ENCODE measurements at places on chromosomes 4 and X.

GRCh38 chrX:68909945-68910344 lies 81.1 kb downstream of the EFNB1 start:
- no peak for DNase-seq

GRCh38 chr4:8401665-8402064 lies 38.9 kb downstream of the ACOX3 start:
- DNase-seq: no peak

DNA sequence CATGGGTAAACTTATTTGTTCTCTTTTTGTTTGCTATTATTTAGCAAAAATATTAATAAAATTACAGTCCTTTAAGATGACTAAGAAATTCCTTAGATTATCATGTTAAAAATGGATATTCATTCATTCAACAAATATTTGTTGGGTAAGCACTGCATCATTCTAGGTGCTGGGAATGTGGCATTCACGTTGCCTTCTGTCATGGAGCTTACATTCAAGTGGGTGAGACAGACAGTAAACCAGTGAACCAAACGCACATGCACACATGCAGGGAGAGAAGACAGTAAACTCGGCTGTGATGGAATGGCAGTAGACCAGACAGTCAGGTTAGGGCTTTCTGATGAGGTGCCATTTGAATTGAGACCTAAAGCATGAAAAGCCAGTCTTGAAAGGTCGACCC lies 91.8 kb downstream of the STOX2 start:
- no peak for DNase-seq

GRCh38 chr4:155846929-155847328 lies 19.1 kb downstream of the ASIC5 start:
- no peak for DNase-seq

DNA sequence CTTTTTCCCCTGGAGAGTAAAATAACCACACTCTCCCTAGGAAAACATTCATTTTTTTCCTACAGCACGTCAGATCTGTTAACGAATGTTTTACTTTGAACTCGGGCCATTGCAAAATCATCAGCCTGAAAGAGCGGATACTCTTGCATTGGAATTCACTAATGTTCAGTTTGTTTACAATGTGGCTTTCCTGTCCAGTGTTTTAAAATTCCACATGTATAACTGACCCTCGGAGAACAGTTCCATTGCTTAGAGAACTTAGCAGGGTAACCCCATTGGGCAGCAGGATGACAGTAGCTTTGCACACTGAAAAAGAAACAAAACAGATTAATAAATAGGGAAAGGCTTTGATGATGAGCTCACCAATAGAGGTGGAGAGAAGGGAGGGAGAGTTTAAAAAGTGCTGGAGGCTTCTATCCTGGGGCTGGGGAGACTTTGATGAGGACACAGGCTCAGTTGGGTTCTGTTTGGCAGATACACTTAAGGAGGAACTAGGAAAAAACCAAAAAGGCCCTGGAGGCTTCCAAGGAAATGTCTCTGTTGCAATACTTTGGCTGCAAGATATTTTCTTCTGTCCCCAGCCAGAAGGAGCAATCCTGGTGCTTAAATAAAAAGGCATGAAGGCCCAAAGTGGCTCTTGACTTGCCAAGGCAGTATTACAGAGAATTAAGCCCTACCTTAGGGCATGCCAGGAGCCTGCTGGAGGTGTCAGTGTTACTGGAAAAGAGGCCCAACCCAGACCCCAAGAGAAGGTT lies 143.1 kb downstream of the ARSF start:
- no peak for DNase-seq

GRCh38 chr4:23332313-23332712 lies 557.5 kb downstream of the PPARGC1A start:
- DNase-seq: no peak

- no peak for DNase-seq
Measured at GRCh38 chr4:150647008-150647407, 65.1 kb downstream of the MAB21L2 start.

GRCh38 chr4:54513204-54513603 lies 144.6 kb upstream of the KIT start:
- DNase-seq: no peak

GRCh38 chrX:13339607-13340006 lies 19.8 kb upstream of the ATXN3L start:
- DNase-seq: no peak

DNA sequence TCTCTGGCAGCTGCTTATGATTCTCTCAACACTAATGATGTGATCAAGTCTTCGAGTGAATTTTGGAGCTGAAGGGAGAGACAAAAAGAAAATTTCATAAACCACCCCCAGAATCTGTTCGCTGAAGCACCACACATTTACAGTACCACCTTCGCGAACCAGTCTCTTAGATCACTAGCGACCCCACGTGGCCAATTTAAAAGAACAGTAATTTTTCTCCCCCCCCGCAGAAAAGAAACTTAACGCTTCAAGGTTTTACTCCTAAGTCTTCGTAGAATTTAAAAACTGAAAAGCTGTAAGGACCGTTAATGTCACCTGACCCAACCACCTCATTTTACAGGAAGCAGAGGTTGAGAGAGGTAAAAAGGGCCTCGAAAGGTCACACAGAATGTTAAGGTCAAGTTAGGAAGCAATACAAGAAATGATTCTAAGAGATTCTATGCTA lies 187.5 kb downstream of the QDPR start:
- DNase-seq: peak; percentile 34

GRCh38 chr4:182250446-182250845 lies 7.2 kb downstream of the TENM3 start:
- DNase-seq: no peak

- DNase-seq: no peak
Measured at GRCh38 chrX:65073233-65073632, 97.0 kb upstream of the ZC4H2 start.

GRCh38 chr4:85153221-85153620 lies 186.7 kb upstream of the WDFY3 start:
- no peak for DNase-seq

- DNase-seq: no peak
Measured at GRCh38 chr4:120971884-120972283, 49.4 kb upstream of the PRDM5 start.

DNA sequence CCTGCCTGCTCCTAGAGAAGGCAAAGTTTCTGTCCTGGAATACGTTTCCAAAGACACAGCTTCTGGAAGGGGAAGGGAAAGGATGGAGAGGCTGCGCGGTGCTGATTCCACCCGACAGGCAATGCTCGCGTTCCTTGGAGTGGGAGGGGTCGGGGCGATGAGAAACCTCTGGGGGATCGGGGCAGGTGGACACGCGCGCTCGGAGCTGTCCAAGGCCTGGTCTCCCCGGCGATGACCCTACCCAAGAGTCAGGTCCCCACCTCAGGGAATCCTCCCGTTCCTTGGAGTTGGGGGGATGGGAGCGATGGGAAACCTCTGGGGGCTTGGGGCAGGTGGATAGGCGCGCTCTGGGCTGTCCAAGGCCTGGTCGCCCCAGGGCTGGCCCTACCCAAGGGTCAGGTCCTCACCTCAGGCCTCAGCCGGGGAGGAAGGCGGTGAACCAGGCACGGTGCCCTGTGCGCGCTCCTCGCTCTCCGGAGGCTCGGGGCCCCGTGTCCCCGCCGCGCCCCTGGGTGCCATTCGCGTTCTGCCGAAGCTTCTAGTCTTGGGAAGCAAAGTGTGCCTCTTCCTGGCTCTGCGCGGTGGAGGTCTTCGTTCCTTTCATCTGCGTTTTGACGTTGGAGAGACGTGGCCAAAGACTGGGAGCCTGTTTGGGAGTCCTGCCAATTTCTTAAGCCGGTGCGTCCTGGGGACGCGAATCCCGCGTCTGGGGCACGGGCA lies 10.6 kb upstream of the SHOX start:
- DNase-seq: no peak

DNA sequence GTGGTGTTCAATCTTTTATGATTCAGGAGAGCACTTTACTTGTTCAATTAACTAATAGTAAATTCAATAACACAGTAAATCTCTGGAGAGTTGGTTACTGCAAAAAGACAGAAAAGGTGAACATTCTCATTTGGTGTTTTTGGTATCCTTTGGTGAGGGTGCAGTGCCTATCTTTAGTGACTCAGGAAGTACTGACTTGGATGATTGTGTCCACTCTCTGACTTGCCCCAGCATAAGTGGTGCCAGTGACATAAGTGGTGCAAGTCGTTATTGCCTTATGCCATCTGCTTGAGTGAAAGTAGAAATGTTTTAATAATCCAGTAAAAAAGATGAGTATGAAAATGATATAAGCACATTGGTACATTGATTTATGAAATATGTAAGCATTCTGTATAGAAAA lies 27.0 kb downstream of the GUCY1B1 start:
- DNase-seq: no peak

- no peak for DNase-seq
Measured at GRCh38 chr4:149499726-149500125, 315.9 kb downstream of the IQCM start.

- DNase-seq: no peak
Measured at GRCh38 chrX:72351606-72352334, 46.1 kb upstream of the CITED1 start.

DNA sequence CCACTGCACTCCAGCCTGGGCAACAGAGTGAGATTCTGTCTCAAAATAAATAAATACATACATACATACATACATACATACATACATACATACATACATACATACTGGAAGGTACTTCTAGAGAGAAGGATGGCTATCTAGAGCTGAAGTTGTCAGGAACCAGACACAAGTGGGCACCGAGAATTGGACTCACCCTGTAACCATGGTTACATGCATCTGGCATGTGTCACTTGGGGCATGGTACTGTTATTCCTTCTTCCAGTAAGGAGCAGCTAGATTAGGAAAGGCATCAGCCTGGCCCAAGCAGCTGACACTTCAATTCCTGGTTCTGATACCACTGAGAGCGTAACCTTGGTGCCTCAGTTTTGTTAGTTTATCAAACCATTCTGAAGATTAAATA lies 127.1 kb downstream of the SH3KBP1 start:
- no peak for DNase-seq

DNA sequence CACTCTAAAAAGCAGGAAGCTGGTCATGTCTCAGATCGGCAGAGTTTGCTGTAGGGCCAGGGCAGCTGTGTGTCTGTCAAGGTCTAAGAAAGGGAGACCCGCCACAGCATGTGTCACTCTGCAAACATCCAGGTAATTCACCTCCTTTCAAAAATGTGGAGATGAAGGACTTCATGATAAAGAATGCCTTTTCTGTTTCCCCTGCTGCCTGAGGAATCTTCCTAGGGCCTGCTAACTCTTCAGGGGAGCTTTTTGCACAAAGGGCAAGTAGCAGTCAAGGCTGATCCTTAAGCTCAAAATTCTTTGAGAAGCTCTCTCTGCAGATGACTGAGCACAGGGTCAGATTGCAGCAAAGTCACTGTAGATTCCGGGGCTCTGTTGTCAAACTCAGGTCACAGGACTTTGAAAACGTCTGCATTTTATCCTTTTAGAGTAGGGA lies 21.1 kb downstream of the RASL11B start:
- no peak for DNase-seq

- no peak for DNase-seq
Measured at GRCh38 chr4:47711646-47712045, 126.2 kb downstream of the CORIN start.

DNA sequence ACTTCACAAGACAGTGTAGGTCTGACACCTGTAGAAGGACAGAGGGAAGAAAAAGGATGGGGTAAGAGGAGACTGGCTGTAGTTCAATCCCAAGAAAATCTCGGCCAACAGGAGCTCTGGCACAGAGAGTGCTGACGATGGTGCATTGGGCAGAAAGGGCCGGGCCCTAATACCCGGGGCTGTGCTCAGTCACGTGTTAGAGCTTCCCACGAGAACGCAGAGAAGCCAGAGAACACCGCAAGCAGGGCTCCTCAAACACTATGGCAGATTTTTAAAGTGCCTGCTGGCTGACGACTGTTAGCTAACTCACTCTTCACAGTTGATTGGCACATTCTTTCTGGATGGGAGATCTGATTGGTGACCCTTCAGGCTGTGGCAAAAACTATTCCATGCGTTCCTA lies 35.5 kb downstream of the EREG start:
- no peak for DNase-seq

GRCh38 chr4:147286846-147287587 lies 193.9 kb upstream of the EDNRA start:
- DNase-seq: no peak

- no peak for DNase-seq
Measured at GRCh38 chrX:13188731-13189309, 131.0 kb downstream of the ATXN3L start.

Data from inflammatory macrophage (primary cell).